ENCODE measurements at places on chromosomes 12 and 14.

GRCh38 chr12:7387289-7387688, 56.7 kb downstream of the CD163L1 start:
- DNase-seq = no peak

DNA sequence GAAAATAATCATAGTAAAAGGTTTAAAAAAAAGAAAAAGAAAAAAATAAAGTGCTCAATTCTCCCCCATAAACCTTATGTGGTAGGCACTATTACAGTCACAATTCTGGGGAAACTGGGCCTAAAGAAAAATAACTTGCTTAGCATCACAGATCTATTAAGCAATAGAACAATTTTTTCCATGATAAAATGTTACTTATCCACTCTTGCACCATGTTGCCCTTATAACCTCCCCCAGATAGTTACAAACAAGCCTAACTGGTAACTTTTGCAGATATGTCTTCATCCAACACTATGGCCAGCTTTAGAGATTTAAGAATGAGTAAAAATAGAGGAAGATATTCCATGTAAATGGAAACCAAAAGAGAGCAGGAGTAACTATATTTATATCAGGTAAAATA, 164.8 kb downstream of the DUSP6 start:
- no peak for DNase-seq

- no peak for DNase-seq
Measured at GRCh38 chr12:38934078-38934584, 28.7 kb upstream of the CPNE8 start.

GRCh38 chr12:47222520-47223030, 142.8 kb upstream of the AMIGO2 start:
- peak; percentile 72 for DNase-seq

DNA sequence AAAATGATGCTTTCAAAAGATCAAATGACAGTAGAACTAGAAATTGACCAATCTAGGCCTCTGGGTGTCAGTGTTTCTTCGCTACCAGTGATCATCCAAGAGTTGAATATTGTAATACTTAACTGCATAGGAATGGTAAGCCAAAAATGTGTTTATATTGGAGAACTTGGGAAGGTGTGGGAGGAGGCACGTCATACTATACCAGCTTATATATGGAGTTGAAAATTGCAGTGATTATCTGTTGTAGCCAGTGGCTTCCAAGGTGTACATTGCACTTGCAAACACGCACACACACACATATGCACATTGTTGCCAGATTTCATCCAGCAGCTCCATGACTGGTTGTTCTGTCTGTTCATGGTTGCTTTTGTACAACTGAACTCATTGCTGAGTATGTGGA, 36.1 kb downstream of the EID3 start:
- no peak for DNase-seq

- DNase-seq = no peak
Measured at GRCh38 chr12:102642199-102642598, 161.8 kb upstream of the IGF1 start.

- peak; percentile 90 for DNase-seq
Measured at GRCh38 chr12:40622246-40622838, 69.9 kb upstream of the CNTN1 start.

DNA sequence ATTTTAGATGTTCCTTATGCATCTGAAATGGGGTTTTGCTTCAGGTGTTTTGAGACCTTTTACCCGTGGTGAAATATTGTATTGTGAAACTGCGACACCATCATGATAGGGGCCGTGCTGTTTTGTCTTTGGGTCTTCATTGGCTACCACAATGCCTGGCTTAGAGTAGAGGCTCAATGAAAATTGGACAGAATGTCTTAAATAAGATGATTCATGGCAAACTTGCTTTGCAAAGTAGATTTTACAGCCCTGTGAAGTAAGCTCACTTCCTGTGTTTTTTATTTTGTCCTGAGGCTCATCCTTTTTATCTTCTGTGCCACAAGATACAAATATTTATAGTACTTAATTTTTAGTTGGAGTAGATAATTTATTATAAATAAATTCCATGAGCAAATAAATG, 111.3 kb upstream of the FRMD6 start:
- DNase-seq = no peak

- peak; percentile 92 for DNase-seq
Measured at GRCh38 chr14:99389174-99389826, 91.4 kb downstream of the SETD3 start.

- no peak for DNase-seq
Measured at GRCh38 chr14:61510736-61511557, 184.4 kb upstream of the HIF1A start.

DNA sequence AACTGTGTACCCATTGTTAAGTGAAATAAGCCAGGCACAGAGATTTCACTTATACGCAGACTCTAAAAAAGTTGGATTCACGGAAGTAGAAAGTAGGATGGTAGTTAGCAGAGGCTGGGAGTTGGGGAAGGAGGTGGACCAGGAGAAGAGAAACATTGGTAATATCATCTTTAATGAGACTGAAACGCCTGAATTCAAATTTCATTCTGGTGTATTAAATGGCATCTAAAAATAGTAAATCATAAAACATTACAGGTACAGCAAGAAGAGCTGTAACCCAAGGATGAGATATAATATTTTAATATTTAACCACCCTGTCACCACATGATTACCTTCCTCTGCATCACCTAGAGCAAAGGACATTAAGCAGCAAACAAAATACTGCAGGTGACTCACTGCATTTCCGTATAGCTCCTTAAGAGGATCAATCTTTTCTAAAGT, 99.4 kb downstream of the EPS8 start:
- no peak for DNase-seq
